ENCODE measurements at places on chromosomes 7 and 10.

GRCh38 chr7:8221567-8221966 lies 40.4 kb downstream of the ICA1 start:
- no peak for DNase-seq

DNA sequence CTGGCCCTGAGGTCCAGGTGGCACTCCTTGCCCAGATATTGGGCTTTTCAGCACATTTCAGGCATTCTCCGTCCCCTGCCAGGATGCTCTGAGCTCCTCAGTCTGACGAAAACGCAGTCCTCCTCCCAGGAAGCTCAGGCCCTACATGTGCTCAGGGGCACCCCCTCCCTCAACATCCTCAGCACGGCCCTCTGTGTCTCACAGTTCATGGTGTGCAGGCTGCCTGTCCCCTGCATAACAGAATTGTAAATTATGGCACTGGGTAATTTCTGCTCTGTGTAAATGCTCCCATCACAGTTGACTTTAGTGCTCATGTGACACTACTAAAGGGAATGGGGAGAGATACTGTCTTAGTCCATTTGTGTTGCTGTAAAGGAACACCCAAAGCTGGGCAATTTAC lies 563.8 kb downstream of the DNAJB6 start:
- no peak for DNase-seq

- DNase-seq, result no peak
Measured at GRCh38 chr10:7958442-7958841, 96.0 kb upstream of the GATA3 start.

DNA sequence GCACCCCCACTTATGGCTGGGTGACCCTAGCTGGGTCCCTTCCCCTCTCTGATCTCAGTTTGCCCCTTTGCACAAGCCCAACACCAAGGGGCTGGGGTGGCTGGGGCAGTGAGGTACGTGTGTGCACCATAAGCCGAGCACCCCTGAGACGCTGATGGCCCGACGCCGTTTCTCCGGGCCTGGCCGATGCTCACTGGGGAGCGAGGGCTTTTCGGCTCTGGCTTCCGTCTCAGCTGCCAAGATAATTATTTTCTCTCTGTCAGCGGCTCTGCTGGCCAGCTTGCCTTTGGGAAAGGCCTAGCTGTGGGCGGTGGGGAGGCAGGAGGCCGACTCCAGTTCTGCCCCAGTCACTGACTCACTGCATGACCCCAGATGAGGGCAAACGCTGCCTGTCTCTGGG lies 91.0 kb downstream of the ZMIZ1 start:
- DNase-seq, result no peak

DNA sequence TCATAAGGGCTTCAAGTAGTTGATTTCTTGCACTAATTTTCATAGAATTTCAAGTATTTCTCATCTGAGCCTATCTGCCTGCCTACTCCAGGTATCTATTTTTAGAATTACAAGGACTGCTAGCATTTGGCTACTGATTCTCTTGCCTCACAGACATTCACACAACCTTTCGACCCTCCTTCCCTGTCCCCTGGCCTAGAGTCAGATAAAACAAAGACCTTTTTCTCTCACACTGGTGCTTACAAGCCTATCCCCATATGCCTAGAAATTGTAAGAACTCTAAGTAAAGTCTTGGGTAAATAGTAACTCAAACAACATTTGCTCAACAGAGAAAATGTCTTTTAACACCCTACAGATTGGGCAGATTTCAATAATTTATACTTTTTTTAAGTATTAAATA lies 6.3 kb downstream of the GPAM start:
- no peak for DNase-seq

DNA sequence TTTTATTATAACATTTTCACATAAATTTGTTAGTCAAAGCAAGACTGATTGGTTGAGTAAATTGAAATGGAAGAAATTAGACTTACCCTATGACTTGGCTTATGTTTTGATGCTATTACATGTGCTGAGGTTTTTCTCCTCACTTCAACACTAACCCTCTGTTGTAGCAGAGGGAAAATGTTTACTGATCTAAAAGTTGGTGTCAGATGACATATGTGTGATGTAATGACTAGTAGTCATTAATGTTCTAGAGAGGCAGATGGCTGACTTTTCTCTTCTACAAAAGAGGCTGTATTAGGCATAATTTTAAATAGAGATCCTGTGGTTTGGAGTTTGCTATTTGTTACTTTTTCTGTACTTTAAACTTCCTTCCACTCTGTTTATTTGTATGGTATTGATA lies 266.0 kb downstream of the BBS9 start:
- no peak for DNase-seq

GRCh38 chr7:137820156-137820555 lies 26.6 kb downstream of the DGKI start:
- no peak for DNase-seq

- DNase-seq, result no peak
Measured at GRCh38 chr10:5560142-5560816, 35.5 kb downstream of the CALML3 start.

DNA sequence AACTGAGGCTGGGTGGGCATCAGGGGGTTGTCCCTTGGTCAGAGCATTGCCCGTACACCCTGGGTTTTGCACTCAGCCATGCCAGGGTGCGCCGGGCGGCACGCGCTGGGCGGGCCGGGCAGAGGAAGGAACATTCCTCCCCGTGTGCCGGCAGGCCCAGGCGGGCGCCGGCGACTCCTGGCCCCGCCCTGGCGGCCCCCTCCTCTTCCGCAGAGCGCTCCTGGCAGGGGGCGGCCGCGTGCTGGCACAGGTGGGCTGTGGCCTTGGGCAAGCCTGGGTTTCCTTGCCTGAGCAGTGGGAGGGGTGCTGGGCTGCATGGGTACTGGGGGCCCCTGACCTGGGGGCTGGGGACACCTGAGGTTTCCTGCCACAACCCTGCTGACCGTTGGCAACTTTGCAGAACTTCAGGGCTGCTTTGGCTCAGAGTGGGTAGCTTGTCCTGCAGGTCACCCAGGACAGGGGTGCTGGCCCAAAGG lies 3.9 kb downstream of the LFNG start:
- DNase-seq, result no peak

DNA sequence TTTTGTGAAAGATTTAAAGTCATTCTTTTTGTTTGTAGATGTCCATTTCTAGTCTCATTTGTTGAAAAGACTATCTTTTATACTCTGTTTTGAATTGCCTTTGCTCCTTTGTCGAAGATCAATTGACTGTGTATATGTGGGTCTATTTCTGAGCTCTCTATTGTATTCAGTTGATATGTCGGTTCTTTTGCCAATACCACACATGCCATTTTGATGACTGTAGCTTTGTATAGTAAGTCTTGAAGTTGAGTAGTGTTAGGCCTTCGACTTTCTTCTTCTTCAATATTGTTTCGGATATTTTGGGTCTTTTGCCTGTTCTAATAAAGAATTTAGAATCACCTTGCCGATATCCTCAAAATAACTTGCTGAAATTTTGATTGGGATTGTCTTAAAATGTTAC lies 104.5 kb downstream of the CCSER2 start:
- DNase-seq, result no peak

- no peak for DNase-seq
Measured at GRCh38 chr10:32388258-32389027, 41.5 kb upstream of the EPC1 start.

- no peak for DNase-seq
Measured at GRCh38 chr10:21668831-21669230, 134.8 kb downstream of the MLLT10 start.

DNA sequence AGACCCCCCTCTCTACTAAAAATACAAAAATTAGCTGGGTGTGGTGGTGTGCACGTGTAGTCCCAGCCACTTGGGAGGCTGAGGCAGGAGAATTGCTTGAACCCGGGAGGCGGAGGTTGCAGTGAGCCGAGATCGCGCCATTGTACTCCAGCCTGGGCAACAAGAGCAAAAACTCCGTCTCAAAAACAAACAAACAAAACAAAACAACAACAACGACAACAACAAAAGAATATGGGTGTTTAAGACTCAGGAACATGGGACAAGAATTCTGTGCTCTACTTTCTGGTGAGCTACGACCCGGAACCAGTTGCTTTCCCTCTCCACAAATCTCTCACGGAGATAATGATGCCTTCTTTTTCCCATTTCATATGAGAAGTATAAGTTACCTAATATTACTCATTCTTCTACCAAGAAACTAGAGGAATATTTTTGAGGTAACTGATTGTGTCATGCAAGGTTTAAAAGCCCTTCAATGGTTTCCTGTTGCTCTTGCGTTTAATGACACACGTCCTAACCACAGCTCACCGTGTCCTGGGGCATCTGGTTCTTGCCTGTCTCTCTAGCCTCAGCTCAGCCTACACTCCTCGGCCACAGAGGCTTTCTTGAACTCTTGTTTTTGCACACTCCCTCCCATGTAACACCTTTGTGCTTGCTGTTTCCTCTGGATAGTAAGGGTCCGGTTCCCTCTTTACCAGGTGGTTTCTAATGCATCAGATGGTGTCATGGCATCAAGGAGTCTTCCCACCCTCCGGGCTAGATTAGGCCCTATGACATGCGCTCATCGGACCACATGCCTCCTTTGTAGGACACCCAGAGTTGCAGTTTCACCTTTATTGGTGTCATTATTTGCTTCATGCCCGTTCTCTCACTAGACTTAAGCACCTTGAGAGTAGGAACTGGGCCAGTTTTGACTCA lies 67.5 kb downstream of the PFKFB3 start:
- DNase-seq, result no peak

- peak; percentile 78 for DNase-seq
Measured at GRCh38 chr7:94374721-94375566, 19.8 kb upstream of the COL1A2 start.

- DNase-seq, result no peak
Measured at GRCh38 chr7:154287356-154287755, 235.2 kb downstream of the DPP6 start.

- no peak for DNase-seq
Measured at GRCh38 chr10:112949143-112949823, 764 bp upstream of the TCF7L2 start.

- no peak for DNase-seq
Measured at GRCh38 chr7:99707096-99707495, 27.3 kb upstream of the CYP3A5 start.

- DNase-seq, result no peak
Measured at GRCh38 chr10:129867631-129868179, 96.4 kb downstream of the EBF3 start.

Measured in brain pericyte (primary cell).